A549 treated with Mapracorat at 1 μM for 4 hours (cell line): ENCODE measurements at places on chromosomes 16 and 17. TPM values are rescaled to one million over a fixed set of nuclear protein-coding genes. Genes with fewer than 3 reads are reported as not detected.

Gene MBTD1
- total RNA-seq = 4.3 to 5.8 TPM (median 5.7 TPM) in 5 replicates

Gene PARD6A
- 1.3 to 2.8 TPM (median 2.2 TPM) in 5 replicates for total RNA-seq

Gene KRTAP3-2
- 0.22 to 0.42 TPM (median 0.37 TPM) in 3 of 5 replicates, not detected in the others for total RNA-seq

Gene TPPP3
- total RNA-seq = 9.1 to 16.5 TPM (median 14.0 TPM) in 5 replicates
